ENCODE measurements at places on chromosomes 6 and 20.

DNA sequence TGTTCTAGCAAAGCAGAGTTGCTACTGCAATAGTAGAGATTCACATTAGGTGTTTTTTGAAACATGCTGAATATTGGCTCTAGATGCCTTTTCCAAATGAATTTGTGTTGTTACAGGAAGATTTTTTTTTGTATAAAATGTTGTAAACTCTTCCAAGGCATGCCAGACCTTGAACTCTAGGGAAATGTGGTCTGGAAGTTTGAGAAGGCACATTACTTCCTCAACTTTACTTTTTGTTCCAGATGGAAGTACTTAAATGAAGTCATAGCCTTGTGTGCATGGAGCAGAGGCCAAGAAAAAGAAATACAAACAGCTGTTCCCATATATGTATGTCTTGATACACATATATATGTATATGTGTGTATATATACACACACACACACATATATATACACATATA lies 585.7 kb upstream of the MARCKS start:
- no peak for DNase-seq

DNA sequence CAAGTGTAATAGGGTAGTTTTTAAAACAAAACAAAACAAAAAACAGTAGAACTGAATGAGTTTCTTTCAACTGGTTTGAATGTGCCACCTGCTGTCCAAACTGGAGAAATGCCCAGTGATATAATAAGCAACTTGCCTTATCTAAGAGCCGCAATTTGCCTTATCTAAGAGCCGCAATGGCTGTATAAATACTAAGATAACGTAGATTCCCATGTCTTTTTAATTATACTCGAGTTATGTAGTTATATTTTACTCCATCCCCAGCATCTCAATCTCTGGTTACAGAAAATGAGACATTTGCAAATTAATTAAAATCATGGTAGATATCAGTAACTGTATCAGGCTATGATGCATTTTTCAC lies 67.2 kb downstream of the RPP40 start:
- no peak for DNase-seq

- DNase-seq: no peak
Measured at GRCh38 chr6:131654326-131654725, 17.2 kb downstream of the ENPP3 start.

DNA sequence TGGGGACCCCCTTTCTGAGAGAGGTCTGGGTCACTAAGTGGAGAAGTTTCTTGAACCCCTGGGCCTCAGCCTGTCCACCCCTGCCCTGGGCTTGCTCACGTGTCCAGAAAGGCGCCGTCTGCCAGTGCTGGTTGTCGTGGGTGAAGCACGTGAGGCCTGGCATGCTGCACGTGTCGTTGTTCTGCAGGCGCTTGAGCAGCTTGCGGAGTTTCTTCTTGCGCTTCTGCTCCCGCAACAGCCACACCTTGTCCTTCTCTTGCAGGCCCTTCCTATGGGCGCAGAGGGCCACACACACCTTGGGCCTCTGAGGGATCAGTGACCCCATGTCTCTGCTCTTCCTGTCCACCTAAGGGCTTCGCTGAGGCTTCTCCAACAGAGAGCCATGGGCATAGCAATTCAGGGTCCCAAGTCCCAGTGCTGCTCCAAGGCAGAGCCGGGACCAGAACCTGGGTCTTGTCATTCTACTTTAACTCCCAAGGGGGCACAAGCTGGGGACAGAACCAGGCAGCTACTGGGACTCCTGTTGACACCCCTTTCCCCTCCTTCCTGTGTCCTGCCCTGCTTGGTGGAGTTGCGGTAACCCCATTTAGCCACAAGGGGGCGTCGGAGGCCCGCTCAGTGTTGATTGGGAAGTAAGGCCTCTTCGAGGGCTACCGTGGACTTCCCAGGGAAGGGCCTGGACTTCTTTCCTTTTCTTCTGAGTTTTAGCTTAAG lies 121.8 kb downstream of the SULF2 start:
- DNase-seq: peak; percentile 55

DNA sequence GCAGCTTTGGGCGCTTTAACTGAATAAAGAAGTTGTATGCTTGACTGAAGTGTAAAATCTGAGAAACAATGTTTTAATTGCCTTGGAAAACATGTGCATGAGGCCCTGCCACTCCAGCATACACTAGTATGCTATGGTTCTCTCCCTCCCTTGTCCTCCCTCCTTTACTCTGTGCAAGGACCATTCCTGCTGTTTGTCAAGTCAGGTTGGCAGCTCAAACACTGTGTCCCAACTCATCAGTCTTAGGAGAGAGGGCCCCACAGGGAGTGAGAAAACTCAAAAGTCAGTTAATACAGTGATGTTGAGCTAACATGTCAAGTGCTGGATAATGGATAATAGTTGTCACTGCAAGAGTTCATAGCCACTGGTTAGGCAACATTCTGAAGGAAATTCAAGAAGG lies 543.6 kb downstream of the GRIK2 start:
- DNase-seq: no peak

- no peak for DNase-seq
Measured at GRCh38 chr6:19722999-19723398, 114.2 kb upstream of the ID4 start.

DNA sequence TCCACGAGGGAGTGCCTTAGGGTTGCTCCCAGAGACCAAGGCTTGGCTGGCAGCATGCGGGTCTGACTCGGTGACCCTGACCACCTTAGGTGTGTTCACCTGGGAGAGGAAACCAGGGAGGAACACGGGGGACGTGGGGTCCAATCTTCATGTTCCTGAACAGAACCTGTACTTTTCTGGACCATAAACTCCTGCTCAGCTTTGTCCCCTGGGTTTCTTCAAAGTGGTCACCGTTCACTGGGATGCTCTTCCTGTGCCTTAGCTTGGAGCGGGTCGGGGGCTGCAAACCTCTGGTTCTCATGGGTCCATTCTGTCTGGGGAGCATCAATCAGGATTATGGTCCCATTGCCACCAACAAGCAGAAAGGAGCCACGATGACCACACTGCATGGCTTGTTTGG lies 333.5 kb downstream of the QKI start:
- DNase-seq: no peak

DNA sequence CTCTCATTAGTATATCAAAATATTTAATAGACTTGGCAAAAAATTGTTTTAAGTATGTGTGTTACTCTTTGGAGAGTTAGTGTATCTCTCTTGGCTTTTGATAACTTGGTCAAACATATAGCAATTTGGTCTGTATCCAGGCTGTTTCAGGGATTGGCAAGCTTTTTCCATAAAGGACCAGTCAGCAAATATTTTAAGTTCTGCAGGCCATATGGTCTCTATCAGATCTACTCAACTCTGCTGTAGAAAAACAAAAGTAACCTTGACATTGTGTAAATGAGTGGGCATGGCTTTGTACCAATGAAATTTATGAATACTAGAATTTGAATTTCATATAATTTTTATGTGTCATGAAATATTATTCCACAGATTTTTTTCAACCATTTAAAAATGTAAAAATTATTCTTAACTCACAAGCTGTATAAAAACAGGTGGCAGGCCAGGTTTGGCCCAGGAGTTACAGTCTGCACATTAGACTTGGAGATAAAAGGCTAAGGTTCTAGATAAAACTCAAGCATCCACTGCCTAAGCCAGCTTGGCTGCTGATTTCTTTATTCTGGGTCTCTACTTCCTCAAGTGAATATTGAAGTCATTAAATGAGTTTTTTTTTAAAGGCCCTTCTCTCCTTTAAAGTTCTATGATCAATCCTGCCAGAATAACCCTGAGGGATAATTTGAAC lies 13.7 kb downstream of the GSTA4 start:
- DNase-seq: no peak

DNA sequence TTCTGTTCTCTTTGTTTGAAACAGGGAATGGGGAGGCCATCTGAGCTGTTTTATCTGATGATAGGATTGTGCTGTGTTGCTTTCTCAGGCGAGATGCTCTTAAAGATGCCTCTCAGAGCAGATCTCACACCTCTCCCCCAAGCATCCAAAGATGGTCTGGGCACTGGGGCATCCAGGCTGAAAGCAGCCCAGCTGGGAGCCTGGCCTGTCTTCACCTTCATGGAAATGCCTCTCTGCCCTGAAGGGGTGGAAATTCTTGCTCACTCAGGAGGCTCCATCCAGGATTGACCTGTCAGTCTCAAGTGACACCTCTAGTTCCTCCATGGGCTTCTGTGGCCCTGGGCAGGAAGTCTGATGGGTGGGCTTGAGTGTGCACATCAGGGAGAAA lies 86.4 kb downstream of the TCP11 start:
- DNase-seq: no peak

- DNase-seq: no peak
Measured at GRCh38 chr6:132860254-132860653, 45.9 kb downstream of the RPS12 start.

- DNase-seq: no peak
Measured at GRCh38 chr6:54717849-54718455, 128.6 kb upstream of the FAM83B start.

GRCh38 chr20:50636601-50637540 lies 54.5 kb downstream of the RIPOR3 start:
- no peak for DNase-seq

- DNase-seq: no peak
Measured at GRCh38 chr20:25389401-25389857, 1.2 kb downstream of the ABHD12 start.

GRCh38 chr20:48805286-48805685 lies 22.5 kb downstream of the PREX1 start:
- no peak for DNase-seq

DNA sequence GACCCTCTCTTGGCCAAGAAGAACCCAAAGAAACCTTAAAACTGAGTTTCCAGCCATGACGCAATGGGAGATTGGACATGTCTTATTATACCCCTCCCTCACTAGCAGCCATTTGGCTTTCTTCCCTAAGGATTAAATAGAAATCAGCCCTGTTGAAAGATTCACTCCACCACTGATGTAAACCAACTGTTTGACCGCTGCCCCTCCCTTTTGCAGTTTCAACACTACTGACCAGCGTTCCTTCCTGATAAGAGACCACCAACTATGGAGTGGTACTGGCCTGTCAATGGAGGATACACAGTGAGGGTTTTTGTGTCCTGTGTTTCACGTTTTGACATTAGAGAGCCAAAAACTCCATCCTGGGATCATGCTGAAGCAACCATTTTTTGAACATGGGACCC lies 53.2 kb upstream of the CD2AP start:
- no peak for DNase-seq

DNA sequence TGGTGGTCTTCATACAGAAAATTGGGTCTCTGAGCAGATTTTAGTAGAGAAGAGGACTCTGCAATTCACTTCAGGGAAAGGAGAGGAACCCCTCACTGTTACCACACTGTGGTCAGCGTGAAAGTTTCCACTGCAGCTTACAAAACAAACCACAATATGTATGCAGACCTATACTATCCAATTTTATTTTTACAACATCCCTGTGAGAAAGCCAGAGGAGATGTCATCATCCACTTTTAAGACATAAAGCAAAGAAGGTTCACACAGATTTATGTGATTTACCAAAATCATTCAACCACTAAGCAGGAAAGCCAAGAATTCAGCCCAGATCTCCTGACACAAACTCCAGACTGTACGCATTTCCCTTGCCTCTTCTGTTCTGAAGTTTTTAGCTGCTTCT lies 442.4 kb downstream of the FRK start:
- no peak for DNase-seq

- no peak for DNase-seq
Measured at GRCh38 chr6:136975089-136975715, 53.1 kb downstream of the SLC35D3 start.

- DNase-seq: no peak
Measured at GRCh38 chr6:99416892-99417767, 8.0 kb downstream of the PNISR start.

- no peak for DNase-seq
Measured at GRCh38 chr6:57302477-57302876, 15.0 kb upstream of the PRIM2 start.

- DNase-seq: no peak
Measured at GRCh38 chr6:143687591-143687990, 9.8 kb downstream of the PHACTR2 start.

DNA sequence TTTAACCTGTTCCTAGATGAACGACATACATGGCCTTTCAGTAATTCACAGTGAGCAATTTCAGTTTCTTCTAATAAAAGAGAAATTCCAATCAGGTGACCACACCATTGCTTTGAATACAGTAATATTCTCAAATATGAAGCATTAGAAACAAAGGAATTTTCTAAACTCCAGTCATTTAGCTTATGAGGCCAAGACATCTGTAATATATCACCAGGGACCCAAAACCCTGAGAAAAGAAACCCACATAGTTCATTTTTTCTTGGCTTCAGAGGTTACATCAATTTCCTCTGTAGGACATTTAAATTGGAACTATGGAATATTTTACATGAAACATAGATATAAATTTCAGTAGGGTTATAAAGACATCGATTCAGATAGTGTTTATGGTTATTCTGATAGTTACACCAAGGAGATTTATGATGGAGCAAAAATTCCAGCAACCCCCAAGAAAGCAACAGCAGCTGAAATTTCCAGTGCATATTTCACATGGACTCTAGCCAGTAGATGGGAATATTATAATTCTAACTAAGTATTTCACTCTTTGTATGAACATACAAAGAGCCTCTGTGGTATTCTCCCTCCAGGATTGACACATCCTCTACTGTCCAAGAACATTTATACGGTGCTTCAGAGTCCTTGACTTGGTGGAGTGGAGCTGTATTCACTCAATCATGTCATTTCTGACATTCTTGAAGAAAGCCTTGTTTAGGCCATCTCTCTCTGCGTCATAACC lies 82.9 kb downstream of the ADGRG6 start:
- DNase-seq: no peak

- DNase-seq: no peak
Measured at GRCh38 chr20:37395410-37395797, 49.5 kb downstream of the SRC start.

DNA sequence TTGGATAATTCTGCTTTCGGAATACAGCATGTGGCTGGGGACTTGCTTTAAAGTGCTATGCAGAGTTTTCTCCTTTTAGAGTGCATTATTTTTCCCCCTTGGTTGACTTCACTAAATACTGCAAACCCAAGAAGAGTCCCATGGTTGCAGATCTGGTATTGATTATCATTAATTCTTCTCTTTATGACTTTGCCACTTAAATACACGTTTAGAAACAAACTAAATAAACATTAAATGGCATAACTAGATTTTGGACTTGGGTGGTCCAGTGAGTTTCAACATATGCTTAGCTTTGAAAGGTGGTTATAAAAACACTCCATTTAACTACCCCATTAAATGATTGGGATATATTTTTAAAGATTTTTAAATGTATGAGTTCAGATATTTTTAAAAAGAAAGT lies 279.2 kb downstream of the SOX4 start:
- no peak for DNase-seq

Data from caudate nucleus (tissue), 63 donors.